ENCODE measurements at places on chromosomes 16 and 17.

DNA sequence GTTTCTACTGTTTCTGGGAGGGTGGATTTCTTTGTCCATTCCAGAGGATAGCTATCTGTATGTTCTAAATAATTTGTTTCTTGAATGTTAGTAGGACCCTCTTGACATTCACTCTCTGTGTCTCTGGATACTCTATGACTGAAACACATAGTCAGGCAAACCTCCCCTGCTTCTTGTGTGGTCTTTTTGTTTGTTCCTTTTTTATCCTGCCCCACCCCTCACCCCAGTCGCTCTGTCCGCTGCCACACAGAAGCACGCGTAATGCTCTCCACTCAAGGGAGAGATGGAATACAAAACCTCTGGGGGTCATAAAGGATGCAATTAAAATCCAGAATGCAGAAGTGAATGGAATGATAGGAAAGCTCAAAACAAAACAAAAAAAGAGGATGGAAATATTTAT is 253.1 kb downstream of the RBFOX1 start:
- no peak for DNase-seq

DNA sequence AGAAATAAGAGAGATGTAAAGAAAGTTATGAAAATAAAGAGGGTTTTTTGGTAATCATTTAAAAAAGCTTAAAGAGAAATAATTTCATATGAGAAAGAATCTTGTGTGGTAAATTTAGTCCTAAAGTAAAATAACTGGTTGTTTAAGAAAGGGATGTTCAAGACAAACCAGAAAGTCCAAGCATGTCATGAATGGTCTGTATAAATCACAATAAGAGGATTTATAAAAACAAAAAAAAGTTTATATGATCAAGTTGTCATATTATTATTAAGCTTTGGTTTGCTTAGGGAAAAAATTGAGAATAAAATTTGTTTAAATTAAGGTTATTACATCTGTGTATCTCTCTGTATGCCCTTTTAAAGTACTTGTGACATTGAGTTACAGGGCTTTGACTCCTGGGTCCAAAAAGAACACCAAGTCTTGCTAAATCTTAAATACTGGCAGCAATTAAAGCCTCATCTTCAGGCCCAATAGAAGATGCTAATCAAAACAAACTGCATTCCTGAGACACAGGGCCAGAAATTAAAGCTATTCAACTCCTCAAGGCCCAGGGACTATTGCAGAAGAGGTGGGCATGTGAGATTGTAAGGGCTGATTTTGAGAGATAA is 15.6 kb upstream of the TRIM25 start:
- DNase-seq: no peak

DNA sequence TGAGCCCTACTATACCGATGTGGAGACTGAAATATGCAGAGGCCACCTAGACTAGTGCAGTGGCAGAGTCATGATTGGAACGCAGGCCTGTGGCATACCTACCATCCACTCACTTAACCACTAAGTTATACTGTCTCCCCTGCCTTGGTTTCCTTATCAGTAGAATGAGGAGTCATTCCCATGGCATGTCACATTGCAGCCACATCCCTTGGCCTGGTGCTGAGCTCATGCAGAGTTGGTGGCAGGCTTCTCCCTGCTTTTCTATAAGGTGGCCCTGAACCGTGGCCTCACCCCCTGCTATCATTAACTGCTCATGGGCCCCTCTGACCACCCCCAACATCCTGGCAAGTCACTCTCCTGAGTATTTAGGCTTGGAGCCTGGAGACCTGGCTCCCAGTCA is 212.5 kb downstream of the KATNIP start:
- DNase-seq: no peak

DNA sequence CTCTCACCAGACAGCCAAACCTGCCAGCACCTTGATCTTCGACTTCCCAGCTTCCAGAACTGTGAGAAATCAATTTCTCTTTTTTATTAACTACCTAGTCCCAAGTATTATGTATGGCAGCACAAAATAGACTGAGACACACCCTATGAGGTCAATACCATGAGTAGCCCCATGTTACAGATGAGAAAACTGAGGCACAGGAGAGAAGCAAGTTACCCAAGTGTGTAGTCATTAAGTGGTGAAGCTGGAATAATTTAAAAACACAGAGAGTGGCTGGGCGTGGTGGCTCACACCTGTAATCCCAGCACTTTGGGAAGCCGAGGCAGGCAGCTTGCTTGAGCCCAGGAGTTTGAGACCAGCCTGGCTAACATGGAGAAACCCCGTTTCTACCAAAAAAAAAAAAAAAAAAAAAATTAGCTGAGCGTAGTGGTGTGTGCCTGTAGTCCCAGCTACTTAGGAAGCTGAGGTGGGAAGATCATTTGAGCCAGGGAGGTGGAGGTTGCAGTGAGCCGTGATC is 4.9 kb downstream of the NQO1 start:
- no peak for DNase-seq

DNA sequence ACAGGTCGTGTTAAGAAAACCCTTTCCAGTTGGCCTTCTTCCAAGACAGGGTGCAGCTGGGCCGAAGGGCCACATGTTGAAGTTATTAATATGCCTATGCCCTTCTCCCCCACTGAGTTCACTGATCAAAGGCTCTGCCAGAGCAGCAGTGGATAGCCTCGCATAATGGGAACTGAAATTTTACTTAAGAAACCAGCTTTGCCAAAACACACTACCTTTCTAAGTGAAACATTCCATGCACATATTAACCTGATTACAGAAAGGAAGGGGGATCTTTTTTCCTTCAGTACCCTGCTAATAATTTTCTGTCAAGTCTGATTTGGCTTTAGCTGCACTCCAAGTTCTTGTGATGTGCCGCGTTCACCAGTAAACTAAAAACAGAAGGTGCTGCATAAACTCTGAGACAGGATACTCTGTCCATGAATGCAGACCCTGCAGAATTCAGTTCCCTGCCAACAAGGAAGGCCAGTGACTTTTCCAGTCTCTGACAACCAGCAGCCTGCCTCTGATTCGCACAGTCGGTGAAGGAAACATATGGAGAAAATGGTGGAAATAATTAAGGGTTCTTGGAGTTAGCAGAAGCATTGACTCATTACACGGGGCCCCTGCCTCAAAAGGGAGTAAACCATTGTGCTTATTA is 283.8 kb downstream of the ZFHX3 start:
- no peak for DNase-seq

DNA sequence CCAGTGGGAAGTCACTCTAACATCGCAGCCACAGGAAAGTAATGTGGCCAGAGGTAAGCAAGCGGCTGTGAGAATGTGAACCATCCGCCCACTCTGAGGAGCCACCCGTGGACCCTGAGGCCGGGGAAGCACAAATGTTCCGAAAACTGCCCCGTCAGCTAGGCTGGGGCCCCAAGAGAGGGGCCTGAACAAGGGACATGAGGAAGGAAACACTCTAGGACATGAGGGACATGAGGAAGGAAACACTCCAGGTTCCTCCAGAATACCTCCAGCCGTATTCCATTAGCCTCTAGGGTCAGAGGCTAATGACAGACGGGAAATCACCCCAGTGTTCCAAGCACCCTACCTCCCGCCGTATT is 317 bp downstream of the TEFM start:
- DNase-seq: peak; percentile 41

GRCh38 chr17:35088881-35089585 is 25.5 kb upstream of the RFFL start:
- DNase-seq: peak; percentile 95

- no peak for DNase-seq
Observed at GRCh38 chr17:66678827-66679226, 156.1 kb upstream of the CACNG5 start.

- DNase-seq: no peak
Observed at GRCh38 chr17:65495122-65496055, 66.1 kb downstream of the AXIN2 start.

DNA sequence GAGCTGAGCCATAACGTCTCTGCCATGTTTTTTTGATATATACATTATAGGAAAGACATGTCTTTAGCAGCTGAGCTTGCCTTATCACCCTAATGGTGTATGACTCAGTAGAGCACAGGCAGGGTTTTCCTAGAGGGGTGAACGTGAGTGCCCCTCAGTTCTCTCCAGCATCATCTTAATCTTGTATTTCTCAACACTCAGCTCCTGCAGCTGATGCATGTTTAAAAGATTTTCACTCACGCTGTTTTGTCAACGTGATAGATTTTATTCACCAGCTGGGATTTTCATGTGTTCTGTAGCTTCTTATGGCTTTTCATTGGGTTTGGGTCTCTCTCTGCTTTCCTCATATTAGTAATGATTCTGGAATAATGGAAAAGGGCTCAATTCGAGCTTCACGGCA is 186.0 kb upstream of the PMFBP1 start:
- no peak for DNase-seq

DNA sequence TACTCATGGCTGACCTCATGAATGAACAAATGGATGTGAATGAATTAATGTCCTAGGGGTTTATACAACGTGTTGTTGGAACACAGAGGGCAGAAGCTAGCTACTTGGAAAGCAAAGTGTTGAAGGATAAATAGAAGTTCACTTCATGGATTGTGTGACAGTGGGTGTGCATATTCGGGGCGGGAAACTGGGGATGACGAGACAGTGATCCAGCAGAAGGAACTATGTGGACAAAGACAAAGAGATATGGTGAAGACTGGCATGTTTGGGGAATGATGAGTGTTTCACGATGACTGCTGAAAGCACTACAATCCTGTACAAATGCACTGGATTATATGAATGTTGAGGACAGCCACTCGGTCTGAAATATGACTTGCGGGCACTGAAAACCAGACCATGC is 250.5 kb upstream of the C16orf82 start:
- no peak for DNase-seq

DNA sequence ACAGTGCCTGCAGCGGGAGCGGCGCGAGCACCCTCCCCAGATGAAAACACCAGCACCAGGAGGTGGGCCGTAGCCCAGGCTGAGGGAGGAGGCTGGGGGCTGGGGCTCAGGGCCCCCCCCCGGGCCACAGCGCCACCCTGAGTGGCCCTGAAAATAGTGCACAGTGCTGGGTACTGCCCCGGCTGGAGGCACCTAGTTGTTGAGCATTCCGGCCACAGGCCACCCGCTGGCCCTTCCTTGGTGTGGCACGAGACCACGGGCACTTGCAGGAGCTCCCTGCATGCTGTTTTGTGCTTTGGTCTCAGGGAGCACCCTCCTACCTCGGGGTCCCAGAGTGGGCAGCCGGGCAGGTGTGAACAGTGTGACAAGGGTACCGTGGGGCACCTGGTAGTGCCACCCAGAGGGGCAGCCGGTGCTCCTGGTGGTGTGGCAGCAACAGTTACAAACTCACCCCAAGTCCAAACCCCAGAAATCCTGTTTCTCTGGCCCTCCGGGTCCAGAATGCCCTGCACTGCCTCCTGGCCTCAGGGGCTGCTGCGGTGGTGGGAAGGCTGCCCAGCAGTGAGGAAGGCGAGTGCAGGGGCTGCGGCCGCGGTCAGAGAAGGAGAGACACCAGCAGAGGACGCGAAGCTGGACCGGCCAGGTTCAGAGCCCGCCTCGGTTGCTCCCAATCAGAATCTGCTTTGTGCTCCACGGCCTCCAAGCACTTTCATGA is 11.9 kb downstream of the FSCN2 start:
- DNase-seq: no peak

DNA sequence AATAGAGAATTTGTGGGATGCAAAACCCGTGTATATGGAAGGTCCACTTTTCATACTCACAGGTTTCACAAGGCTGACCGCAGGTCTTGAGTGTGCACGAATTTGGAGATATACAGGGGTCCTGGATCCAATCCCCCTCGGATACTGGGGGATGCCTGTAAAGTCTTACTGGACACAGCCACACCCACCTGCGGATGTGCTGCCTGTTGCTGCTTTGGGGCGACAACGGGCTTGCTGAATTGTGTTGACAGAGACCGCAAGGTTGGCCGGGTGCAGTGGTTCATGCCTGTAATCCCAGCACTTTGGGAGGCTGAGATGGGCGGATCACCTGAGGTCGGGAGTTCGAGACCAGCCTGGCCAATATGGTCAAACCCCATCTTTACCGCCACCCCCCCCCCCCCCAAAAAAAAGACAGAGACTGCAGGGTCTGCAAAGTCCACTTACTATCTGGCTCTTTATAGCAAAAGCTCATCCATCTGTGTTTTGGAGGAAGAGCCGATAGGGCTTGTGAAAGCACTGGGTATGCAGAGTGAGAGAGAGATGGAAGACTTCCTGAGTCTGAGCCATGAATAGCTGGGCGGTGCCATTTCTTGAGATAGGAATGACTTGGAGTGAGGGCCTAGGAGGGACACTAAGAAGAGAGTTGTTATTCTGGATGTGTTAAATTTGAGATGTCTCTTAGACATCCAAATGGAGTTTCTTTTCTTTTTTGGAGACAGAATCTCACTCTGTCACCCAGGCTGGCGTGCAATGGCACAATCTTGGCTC is 6.4 kb upstream of the COG1 start:
- no peak for DNase-seq

- DNase-seq: no peak
Observed at GRCh38 chr16:28592511-28592910, 4.3 kb downstream of the SULT1A2 start.

- DNase-seq: no peak
Observed at GRCh38 chr17:5304636-5305035, 22.6 kb downstream of the RABEP1 start.

Data from natural killer cell (primary cell).